ENCODE measurements at places on chromosomes 1 and 21.

DNA sequence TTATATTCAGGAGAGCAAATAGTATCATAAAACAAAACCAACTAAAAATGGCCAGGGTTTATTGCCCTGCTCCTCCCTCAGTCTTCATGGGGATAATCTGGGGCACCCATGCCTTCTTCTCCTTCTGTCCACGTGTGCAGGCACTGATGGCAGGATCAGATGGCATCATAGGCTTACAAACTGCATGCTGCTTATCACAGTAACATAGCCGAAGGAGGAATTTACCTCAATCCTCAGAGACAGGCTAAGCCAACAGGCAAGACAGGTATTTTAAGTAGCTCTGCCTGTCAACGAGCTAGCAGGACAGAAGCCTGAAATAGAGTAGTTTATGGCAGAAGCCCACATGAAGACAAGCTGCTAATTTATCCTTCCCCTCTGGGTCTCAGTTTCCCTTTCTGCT is 9.4 kb downstream of the LAMB3 start:
- no peak for DNase-seq

DNA sequence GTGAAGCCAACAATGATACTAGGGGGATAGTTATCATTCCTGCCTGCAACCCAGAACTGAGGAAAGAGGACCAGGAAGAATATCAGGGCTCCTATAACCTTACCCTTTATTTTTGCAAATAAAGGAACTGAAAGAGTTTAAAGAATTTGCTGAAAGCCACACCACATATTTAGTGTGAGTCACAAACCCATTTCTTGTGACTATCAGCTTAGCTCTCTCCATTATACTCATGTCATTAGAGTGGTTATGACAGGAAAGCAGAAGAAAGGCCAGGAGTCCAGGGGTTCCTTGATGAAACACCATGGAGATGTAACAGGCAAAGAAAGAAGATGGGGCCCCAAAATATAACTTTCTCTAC is 141.1 kb upstream of the SAMSN1 start:
- DNase-seq, result no peak

DNA sequence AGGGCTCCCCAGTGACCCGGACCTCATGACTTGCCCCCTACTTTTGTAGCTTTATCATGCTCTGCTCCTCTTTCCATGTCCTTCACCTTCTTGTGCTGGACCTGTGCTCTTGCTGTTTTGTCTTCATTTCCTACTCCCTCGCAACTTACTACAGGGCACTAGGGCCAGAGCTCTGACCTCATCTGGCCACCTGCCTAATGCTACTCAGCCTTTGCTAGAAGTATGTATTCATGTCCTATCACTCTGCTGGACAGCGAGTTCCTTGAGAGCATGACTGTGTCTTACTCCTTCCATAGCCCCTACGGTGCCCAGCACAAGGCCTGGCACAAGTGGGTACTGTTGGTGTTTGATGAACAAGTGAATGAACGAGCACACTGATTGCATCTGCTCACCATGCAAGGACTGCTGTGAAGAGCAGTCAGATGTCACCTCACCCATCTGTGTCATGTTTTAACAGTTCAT is 1.9 kb downstream of the MTFR1L start:
- DNase-seq, result no peak

DNA sequence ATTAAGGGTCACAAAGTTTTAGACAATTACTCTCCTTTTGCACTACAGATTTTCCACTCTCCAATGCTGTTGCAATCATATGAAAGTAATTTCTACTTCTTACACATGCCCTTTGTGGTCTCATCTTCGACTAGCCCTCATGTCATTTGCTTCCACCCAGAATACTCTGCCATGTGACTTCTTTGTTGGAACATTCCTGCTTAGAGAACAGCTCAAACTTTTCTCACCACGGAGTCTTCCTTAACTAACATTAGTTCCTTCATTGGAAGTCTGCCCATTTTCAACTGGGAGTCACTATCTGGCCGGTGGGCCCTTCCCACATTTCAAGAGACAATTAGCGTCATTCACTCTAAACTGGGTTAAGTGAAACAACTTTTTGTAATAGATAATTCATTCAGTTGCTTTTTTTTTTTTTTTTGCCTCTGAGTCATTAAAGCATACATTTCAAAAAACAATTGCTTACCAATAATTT is 142.6 kb upstream of the PALMD start:
- no peak for DNase-seq
